ENCODE measurements at places on chromosomes 4 and X. TPM values are rescaled to one million over a fixed set of nuclear protein-coding genes. Genes with fewer than 3 reads are reported as not detected.

YIPF7 gene
- not detected for total RNA-seq

DUSP9 gene
- 0.68 TPM for total RNA-seq

TLR2 gene
- 2.1 TPM for total RNA-seq

SMIM31 gene
- not detected for total RNA-seq

IL13RA1 gene
- total RNA-seq: 42.4 TPM

FGF5 gene
- total RNA-seq: 15.2 TPM

Data from nasal cavity respiratory epithelium epithelial cell of viscerocranial mucosa (primary cell).